ENCODE measurements at places on chromosomes 7 and 10. TPM values are rescaled to one million over a fixed set of nuclear protein-coding genes. Genes with fewer than 3 reads are reported as not detected.

- no peak for DNase-seq
Measured at GRCh38 chr10:30967650-30968410, 63.8 kb downstream of the ZNF438 start.

- DNase-seq, result no peak
Measured at GRCh38 chr10:131983780-131984179, 2.1 kb upstream of the BNIP3 start.

DNA sequence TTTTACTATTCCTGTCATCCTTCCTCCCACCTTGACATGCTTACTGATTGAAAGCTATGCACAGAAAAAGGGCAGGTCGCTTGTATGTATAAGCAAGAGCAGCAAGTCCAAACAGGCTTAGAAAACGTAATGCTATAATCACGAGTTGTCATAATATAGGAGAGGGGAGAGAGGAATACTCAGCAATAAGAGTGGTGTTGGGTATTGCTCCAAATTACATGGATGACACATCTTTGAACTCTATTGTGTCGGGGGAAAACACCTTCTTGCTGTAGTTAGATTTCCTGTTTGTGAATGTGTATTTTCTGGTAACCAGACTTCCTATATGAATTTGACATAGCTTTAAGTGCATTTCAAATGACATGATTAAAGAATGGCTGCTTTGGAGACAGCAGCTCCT is 7.5 kb downstream of the MET start:
- DNase-seq, result no peak

DNA sequence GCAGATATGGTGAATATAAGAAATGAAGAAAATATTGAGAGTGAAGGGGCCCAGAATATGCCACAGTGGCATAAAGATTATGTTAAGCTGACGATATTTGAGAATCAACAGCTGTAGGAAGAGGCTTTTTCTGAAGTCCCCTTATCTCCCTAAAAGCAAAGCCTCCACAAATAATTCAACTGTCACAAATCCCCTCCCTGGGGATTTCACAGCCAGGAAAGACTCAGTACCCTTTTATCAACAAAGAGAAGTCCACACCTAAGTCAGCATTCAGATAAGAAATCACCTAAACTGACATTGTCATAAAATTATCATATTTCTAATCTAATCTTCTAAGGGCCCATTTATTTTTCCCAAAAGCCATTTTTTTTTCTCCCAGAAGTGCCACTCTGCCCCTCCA is 284.9 kb upstream of the VWC2 start:
- DNase-seq, result no peak

GRCh38 chr7:26664274-26664673 is 200.1 kb downstream of the SKAP2 start:
- DNase-seq, result no peak

GRCh38 chr10:78732381-78732780 is 336.4 kb upstream of the ZMIZ1 start:
- no peak for DNase-seq

GRCh38 chr7:116698930-116699721 is 27.1 kb downstream of the MET start:
- DNase-seq, result no peak

DNA sequence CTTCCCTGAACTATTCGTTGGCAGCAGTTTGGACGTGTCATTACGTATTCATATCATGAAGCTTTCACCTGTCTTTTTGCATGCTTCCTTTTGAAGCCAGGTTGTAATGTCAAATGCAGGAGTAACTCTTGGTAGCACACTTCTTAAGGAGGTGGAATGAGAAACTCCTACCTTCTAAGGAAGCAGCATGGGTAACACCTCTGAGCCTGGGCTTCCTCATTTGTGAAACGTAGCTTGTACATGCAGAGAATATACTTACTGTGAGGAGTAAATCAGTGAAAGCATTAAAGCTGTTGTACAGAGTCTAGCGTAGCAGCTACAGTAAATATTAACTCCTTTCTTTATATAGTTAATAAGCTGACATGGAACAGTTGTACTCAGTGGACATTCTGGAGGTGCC is 21.1 kb downstream of the CUL1 start:
- no peak for DNase-seq

- no peak for DNase-seq
Measured at GRCh38 chr10:105868935-105869334, 1227.8 kb downstream of the SORCS3 start.

Gene SPDYE16
- not detected for total RNA-seq

Gene PDE6C
- not detected for total RNA-seq

Gene PAPOLB
- total RNA-seq, result 0.46 TPM
